ENCODE measurements at places on chromosomes 3 and 15.

DNA sequence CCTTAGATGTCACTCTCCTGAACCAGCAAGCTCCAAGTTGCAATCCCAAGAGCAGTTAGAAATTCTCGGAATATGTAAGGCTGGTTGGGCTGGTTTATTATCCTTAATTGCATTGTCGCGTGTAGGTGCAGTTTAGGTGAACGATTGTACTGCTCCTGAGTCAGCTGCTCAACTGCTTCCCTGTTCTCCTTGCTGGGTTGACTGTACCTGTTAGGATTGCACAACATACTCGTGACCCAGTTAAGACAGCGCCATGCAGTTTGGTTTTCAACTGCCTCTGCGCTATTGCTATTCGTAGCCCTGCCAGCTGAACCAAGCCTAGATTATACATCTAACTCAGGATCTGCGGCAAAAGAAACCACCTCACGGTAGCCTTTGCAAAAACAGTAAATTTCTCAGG lies 41.0 kb downstream of the BCL2L10 start:
- no peak for DNase-seq

DNA sequence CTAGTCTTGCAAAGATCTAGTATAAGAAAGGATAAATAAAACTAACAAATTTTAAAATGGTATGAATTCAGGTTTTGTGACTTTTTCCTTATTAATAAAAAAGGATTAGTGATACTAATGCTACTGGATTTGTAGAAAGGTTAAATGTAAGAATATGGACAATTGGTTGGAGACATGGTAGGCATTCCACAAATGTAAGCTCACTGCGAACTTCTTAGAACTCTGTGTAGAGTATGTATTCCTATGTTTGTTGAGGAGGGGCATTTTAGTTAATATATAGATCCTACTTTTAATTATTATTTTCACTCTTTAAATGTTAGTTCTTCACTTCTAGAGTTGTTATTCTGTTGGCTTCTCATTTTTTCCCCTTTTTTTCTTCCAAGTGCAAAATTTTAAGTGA lies 414.3 kb downstream of the RBMS3 start:
- no peak for DNase-seq

- peak; percentile 96 for DNase-seq
Observed at GRCh38 chr15:60673918-60674558, 195.1 kb upstream of the ICE2 start.

- DNase-seq, result no peak
Observed at GRCh38 chr3:74693251-74693650, 78.8 kb upstream of the CNTN3 start.

- DNase-seq, result no peak
Observed at GRCh38 chr15:59446232-59446957, 8.4 kb downstream of the FAM81A start.

GRCh38 chr3:66442254-66443117 lies 58.3 kb downstream of the LRIG1 start:
- peak; percentile 93 for DNase-seq

GRCh38 chr3:138465451-138465850 lies 31.0 kb downstream of the ESYT3 start:
- no peak for DNase-seq

DNA sequence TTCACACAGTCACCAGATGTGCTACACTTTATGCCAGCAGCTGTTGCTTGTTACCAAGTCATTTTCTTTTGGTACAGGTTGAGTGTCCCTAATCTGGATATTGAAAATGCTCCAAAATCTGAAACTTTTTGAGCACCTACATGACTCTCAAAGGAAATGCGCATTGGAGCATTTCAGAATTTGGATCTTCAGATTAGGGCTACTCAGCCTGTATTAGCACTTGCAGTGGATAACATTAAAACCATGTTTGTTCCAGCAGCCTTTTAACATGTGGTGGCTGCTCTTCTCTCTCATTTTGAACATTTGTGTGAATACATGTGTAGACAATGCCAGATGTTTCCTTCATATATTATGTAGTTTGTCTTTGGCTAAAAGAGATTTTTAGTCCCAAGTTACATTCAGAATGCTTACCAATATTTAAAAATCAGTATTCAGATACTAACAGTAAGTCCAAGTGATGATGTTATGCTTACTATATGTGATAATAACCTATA lies 230.9 kb upstream of the UBE2E1 start:
- DNase-seq, result no peak

- DNase-seq, result no peak
Observed at GRCh38 chr3:185734725-185735096, 90.1 kb downstream of the IGF2BP2 start.

DNA sequence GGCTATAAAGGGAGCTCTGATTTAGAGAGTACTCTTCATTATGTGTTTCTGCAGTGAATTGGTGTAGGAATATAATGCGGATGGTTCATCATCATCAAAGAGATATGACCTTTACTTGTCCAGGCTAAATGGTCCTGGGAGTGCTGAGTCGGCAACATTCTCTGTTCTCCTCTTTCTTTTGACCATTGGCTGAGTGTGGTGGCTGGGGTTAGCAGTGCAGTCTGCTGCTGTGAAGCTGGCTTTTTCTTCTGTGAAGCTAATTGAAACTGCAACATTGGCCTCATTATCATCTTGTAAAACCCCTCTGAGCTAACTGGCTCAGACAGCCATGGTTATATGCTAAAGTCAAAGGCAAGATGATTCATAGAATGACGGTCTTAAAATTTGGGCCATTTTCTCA lies 83.8 kb downstream of the THRB start:
- DNase-seq, result no peak

DNA sequence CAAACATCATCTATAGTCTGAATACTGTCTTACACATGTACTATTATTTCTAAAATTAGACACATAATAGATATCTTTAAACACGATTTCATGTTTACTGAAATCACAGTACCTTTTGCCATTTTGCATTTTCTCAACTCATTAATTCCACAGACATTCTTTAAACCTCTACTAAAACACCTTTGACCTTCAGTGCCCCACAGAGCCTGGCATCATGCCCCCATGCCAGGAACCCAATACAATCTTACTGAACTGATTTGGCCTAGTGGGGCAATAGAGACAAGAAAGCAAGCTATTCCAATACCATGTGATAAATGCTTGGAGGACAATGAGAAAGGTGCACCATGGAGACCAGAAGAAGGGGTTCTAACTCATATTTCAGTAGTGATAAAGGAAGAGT lies 19.3 kb upstream of the GUCA1C start:
- DNase-seq, result no peak

GRCh38 chr3:79094654-79095053 lies 673.1 kb downstream of the ROBO1 start:
- DNase-seq, result no peak

- DNase-seq, result peak; percentile 29
Observed at GRCh38 chr3:158127250-158128219, 17.6 kb downstream of the RSRC1 start.

DNA sequence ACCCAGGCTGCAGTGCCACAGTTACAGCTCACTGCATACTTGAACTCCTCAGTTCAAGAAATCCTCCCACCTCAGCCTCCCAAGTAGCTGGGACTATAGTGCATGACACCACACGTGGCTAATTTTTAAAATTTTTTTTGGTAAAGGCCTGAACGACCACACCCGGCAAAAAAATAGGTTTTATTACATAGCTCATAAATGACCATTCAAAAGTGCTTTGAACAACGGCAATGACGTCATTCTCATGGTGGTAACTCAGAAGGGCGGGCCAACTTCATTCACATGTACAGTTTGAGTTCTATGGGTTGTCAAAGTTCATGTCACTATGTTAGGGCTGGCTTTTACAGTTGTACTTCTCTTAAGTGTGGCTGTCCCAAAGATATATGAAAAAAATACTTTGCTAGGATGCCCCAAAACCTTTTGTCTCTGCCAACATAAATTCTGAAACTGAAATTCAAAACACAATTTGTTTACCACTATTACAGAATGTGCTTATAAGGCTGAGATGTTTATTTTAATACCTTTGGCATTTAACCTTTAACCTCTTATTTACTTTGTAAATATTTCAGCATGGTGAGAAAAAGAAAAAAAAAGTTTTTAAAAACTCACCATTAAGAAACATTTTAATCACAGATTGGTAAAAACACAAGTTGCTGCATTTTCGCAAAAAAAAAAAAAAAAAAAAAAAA lies 6.2 kb downstream of the MYO1E start:
- DNase-seq, result no peak

GRCh38 chr3:57583544-57583943 lies 13.6 kb downstream of the ARF4 start:
- DNase-seq, result no peak

DNA sequence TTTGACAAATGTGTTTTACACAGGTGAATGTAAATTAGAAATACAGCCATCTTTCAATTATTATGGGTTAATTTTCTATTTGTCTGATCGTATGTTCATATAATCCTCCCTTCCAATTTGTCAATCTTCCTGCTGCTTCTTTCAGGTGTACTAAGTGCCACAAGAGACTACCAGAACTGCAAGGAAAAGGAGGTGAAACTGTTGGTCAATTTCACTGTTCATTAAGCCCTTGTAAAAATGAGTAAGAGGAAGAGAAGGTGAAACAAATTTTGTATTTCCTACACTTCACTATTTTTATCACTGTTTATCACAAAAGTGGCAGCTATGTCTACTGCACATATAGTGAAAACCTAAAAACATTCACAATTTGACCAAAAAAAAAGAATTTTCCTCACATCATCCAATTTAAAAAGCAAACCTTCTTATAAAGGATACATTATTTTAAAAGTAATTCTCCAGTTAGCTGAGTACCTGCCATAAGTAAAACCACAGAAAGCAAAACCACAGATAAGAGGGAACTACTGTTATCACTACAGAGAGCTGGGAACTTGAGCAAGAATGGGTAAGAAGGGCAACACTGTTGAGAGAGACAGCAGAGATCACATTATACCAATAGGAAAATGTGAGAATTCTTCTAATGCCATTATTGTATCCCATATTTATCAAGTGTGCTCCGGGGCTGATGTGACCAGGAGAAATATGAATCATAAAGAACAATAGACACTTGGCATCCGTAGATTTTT lies 163.0 kb downstream of the TBC1D5 start:
- peak; percentile 10 for DNase-seq
